ENCODE measurements at places on chromosomes 2 and 18.

DNA sequence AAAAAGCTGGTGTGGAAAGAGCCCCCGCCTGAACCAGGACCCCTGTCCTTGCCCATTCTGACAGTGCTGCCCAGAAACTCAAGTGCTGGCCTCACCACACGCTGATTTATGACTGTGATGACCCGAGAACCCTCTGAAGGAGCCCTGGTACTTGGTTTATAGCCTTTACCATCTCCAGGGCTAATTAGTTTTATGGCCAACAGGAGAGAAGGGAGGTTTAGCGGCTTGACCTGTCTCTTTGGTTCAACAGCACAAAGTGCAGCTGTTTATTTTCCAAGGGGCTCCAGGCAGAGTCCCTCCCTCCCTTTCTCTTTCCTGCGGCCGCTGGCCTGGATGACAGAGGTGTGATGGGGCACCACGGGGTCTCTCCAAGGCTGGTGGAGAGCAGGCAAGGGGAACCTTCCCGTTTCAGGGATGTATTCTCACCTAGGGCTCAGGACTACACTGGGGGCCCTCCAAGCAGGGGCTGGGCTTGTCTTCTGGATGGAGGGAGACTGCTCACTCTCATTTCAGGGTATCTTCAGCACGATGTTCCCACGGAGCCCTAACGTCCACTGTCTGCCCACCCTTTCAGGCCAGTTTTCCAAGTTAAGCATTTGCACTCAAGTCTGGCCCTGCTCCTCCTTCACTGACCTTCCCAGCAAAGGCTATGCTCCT, 174.2 kb upstream of the GLI2 start:
- DNase-seq = no peak

DNA sequence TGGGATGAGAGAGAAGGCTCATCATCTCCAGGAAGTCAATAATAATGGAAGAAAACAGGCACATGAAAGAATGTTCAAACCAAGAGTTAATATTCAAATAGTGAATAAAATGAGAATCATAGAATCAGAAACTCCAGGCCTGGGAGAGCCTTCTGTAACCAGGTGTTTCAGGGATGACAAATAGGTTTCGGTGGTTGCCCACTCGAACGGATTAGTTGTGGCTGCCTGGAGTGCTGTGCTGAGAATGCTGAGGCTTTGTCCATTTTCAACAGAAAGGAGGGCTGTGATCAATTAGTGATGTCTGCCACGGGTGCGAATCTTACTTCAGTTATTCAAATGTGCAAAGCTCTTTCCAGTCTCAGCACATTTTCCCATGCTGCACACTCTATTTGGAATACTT, 227.3 kb downstream of the INSIG2 start:
- DNase-seq = no peak

DNA sequence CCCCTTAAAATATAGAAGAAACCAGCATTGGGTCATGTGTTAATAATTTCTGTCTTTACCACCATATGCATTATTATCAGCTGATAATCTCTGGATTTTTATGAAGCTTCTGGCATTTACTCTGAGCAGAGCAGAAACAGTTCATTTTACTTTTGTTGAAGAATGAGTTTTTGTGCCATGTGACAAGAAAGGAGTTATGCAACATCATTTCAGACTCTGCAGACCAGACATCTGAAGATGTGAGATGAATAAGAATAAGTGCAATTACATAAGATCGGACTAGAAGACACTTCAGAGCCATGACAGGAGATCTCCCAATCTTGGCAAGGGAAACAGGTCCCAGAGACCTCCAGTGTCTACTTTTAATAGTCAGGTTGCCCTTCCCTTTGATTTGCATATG, 869.4 kb upstream of the VRK2 start:
- DNase-seq = no peak

DNA sequence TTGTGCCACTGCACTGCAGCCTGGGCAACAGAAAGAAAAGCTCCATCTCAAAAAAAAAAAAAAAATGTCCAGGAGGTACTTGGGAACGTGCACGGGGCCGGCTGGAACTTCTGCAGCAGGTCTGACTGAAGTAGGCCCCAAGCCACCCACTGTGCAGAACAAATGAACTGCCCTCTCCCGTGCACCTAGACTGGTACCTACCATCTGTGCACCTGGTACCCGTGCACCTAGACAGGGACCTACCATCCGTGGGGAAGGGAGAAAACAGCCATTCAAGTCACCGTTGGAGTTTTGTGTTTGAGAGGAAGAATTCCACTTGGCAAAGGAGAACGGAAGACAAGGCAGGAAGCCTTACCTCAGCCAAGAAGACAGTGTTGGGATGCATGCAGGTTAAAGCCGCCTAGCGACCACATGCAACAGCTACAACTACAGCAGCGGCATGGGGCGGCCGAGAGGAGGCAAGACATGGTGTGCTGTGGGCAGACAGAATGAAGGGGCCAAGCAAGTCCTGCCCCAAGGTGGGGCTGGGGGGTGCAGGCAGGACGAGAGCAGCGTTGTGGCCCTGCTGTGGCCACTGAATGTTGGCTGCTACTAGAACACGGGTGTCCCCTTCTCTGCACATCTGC, 16.1 kb downstream of the ST3GAL5 start:
- DNase-seq = no peak

GRCh38 chr2:37629529-37629928, 41.9 kb downstream of the CDC42EP3 start:
- DNase-seq = no peak

GRCh38 chr2:9548506-9548905, 7.1 kb downstream of the ADAM17 start:
- DNase-seq = no peak

- DNase-seq = no peak
These were observed 134.3 kb upstream of the TACR1 start for GRCh38 chr2:75333646-75334045.

- no peak for DNase-seq
These were observed 498.3 kb downstream of the RIT2 start for GRCh38 chr18:42617221-42617620.

- DNase-seq = no peak
These were observed 149.7 kb upstream of the ZNF236 start for GRCh38 chr18:76672627-76673026.

DNA sequence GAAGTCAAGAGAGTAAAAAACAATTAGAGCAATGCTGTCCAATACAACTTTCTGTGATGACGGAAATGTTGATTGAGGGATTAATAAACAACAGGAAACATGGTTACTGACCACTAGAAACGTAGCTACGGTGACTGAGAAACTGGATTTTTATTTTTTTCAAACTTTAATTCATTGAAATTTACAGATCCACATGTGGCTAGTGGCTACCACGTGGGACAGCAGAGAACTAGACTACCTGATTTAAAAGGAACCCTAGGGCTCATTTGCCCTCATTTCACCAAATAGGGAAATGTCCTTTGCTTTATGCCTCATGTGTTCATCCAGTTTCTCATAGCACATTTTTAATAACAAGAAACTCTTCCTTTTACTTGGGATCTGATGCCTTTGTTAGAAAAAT, 413.0 kb downstream of the TGIF1 start:
- no peak for DNase-seq

- DNase-seq = no peak
These were observed 961.4 kb downstream of the DSC3 start for GRCh38 chr18:30081122-30081521.

- DNase-seq = no peak
These were observed 46.8 kb upstream of the RIOK3 start for GRCh38 chr18:23406271-23406787.

GRCh38 chr2:43083710-43084698, 142.4 kb downstream of the ZFP36L2 start:
- no peak for DNase-seq

DNA sequence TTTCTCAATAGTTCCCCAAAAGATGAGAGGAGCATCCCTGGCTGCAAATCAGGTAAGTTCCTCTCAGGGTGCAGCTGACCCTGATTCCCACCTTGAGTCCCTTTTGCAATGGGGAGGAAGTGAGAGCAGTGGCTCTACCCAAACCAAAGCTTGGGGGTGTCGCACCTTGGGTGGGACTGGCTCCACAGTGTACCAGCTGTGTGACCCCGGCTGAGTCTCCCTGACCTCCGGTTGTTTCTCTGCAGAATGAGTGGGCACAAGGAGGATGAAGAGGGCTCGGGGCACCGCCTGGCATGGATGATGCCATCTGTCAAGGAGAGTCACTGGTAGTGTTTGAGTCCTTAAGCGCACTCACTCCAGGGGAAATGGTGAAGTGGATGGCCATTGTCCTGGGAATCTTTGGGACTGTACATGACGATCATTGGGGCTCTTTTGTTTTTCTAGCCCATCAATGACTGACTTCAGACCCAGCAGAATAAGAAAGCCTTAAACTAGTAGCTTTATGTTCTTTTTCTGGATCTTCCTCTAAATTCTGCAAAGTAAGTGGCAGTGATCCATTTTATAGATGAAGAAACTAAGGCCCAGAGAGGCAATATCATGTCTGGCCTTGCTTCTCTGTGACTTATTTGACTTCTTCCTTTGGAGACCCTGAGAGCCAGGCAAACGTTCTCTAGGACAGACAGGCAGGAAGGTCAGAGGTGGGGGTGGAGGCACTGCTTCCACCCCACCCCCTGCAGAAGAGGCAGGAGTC, 106.3 kb upstream of the ST3GAL5 start:
- no peak for DNase-seq

GRCh38 chr2:197256021-197256420, 54.6 kb downstream of the ANKRD44 start:
- no peak for DNase-seq

GRCh38 chr2:120914839-120915521, 179.3 kb downstream of the GLI2 start:
- DNase-seq = no peak

DNA sequence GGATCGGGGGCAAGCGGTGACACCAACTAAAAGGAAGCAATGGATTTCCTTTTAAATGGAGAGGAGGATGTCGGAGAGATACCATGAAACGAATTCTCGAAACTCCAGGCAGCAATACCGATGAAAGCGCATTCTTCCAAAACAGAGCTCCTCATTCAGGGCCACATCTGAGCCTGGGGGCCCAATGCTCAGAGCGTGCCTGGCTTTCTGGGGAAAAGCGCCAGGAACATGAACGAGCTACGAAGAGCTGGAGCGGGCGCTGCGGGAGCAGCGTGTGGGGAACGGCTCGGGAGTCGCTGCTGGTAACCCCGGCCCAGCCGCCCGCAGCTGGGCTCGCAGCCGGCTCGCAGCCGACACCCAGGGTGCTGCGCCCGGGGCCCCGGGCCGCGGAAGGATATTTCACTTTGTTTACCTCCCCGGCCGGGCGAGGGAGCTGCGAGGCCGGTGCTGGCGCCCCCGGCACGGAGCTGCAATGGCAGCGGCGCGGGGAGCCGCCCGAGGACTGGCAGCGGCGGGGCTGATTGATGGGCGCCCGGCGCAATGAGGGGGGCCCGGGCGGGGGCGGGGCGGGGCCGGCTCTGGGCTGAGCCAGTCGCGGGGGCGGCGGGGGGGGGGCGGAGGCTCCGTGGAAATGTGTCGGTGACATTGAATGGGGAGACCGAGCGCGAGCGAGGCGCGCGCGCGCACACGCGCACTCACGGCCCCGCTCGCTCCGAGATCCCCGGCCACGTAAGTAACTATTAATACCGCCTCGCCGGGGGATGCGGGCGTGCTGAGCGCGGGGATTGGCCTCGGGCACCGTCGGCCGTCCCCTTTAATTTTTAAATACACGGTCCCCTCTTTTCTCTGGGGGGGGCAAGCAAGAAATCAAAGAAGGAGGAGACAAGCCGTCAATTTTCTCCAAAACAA, at the start of gene TRIB2:
Gene TRIB2, plus strand, starts transcription at position 655 of the 909 bp plus-strand sequence. CDS start 1,372 bp downstream, outside the sequence.
- DNase-seq = peak; percentile 76

- no peak for DNase-seq
These were observed 457.2 kb upstream of the TRIB2 start for GRCh38 chr2:12259493-12259892.

- no peak for DNase-seq
These were observed 122.5 kb upstream of the WDR75 start for GRCh38 chr2:189318761-189319160.

DNA sequence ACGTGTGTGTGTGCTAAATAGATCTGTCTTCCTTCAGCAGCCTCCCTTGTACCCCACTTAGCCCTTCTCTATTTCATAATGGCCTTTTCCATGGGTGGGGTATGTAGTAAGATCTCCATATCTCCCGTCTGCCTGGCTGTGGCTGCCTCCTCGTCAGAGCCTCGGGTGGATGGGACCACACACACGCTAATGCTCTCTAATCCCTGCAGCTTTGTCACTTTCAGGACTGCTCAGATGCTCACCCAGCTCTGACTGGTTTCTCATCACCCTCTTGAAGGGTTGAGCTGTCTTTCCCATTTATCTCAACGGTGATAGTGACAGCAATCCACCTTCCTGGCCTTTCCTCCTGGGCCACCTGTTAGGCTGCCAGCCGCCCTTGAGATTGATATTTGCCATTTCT, 95.3 kb downstream of the DCC start:
- DNase-seq = no peak

DNA sequence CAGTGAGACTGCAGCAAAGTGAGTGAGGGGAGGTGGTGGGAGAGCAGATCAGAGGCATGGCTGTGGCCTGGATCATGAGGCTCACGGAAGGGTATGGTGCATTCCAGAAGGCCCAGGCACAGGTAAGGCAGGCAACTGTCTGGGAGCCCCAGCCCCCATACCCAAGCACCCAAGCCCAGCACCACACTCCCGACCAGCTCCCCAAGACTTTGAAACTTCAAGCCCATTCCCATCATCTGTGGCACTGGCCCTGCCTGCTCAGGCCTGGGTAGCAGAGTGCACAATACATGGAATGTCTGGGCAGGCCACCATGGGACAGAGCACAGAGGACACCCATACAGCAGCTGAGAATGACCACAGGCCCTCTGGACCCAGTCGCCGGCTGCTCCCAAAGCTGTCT, 202.6 kb upstream of the ARL4C start:
- no peak for DNase-seq

DNA sequence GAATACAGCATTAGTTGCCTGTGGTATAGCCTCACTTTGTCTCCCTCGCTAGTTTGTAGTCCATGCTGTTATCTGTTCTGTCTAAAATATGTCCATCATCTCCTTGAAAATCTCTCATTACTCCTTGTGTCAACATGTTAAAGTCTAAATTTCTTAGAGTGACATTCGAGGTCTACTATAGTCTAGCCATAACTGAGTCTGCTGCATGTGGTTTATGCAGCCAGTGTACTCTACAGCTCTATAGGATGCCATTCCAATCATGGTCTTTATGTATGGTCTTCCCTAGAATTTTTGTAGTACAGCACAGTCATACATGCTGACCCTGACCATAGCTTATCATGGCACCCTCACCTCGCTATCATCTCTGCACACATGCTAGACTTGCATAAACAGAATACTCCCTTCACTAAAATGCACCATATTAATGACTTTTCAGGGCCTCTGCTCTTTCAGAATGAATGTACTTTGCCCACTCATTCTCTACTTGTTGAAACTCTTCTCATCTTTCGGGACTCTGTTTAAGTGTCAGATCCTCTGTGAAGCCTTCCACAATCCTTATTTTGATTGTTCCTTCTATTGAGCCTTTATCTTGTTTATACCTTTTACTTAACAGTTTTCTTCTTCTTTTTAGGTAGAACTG, 12.8 kb downstream of the TANK start:
- no peak for DNase-seq

- DNase-seq = no peak
These were observed 704.6 kb downstream of the SATB2 start for GRCh38 chr2:198753101-198753500.

GRCh38 chr2:26982102-26982742, 11.8 kb downstream of the MAPRE3 start:
- no peak for DNase-seq

Measured in activated CD4-positive, alpha-beta T cell treated with anti-CD3 and anti-CD28 coated beads for 24 hours (primary cell).